ENCODE measurements at places on chromosomes 12 and 14. TPM values are rescaled to one million over a fixed set of nuclear protein-coding genes. Genes with fewer than 3 reads are reported as not detected.
A peak's percentile ranks its signal among the peaks of the same experiment; 100 is the strongest.

GRCh38 chr14:38404616-38405015 lies 148.7 kb upstream of the CLEC14A start:
- DNase-seq: no peak

DNA sequence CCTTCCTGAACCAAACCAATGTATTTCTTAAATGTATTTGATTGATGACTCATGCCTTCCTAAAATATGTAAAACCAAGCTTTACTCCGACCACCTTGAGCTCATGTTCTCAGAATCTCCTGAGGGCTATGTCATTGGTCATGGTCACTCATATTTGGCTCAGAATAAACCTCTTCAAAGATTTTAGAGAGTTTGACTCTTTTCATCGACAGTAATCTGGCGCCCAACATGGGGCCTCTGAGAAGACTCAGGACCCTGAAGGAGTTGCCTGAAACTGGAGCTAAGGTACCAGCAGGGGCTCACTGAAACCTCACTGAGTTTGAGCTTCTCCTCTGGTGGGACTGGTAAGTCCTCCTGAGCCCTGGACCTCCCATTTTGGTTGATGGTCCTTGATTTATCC lies 17.2 kb upstream of the PSMC1 start:
- no peak for DNase-seq

DNA sequence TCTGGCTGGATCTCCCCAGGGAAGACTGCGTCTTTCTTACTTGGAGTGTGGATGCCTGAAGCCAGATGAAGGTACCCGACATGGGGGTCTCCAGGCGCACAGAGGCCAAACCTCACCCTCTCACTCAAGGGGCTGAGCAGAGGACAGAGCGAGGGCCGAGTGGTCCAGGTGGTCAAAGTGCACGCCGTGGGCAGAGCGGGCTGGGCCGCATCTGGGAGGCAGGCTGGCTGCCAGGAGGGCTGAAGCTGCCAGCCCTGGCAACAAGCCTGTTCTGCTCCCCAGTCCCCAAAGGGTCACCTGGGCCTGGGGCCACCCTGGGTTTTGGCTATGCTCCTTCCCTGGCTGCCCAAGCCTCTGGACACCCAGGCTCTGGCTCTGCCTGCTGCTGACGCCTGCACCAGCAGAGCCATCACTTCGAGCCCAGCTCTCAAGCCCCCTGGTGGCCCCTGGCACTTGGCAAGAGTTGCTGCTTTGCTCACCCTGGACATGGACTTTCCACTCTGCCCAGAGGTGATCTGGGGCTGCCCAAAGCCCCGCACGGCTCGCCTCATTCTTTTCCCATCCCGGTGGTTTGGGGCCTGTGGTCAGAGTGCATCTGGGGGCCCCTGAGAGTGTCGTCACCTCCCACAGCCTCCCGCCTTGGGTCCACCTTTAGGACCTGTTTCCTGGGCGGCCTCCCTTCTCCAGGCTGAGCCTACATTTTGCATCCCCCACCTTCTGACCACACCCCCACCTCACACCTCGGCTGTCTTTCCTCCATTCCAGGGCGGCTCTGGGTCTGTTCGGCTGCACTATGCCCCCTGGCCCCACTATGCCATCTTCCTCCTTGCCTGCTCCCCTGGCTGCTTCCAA lies 2.8 kb downstream of the ADSS1 start:
- no peak for DNase-seq

GRCh38 chr12:3236345-3237187 lies 159.4 kb downstream of the TSPAN9 start:
- DNase-seq: no peak

DNA sequence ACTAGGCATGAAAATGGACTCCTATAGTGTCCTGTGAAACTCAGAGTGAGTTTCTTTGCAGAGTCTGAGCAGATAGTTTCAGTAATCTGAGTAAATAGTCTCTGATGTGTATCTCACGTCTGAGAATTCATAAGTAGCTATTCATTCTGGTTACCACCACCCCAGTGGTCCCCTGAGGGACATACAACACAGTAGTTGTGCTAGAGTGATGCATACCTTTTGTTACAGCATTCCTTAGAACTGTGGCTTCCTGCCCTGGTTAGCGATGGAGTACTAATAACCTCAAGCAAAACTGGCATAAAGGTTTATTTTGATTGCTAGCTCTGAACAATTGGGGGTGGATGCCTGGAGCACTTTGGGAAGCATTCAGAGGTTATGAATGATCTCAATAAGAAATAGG lies 114.7 kb downstream of the DAAM1 start:
- DNase-seq: no peak

DNA sequence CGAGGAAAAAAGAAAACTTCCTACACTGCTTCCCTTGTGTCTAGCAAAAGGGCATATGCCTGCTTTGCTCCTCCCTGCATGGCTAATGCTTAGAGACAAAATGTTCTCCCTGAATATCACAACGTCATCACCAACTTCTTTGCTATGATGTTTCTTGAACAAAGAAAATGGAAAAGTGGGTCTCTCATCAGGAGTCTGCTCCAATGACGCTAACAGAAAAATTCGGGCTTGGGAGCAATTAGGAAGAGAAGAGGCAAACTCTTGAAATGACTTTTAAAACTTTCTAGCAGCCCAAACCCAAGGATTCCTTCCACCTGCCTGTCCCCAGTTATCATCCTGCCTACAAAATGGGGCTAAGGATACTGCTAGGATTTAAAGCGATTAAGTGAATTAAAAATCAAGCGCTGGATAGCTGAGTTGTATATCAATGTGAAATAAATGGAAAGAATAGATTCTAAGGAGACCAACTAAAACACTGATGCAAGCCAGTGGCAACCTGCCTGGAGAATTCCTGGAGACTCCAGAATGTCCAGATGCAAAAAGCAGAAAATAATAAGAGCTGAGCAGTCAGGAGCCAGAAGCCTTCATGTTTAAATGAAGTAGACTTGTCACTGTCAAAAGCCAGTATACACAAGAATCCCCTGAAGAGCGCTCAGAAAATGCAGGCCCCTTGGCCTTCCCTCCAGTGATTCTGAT lies 183.8 kb downstream of the DPF3 start:
- peak; percentile 82 for DNase-seq

DNA sequence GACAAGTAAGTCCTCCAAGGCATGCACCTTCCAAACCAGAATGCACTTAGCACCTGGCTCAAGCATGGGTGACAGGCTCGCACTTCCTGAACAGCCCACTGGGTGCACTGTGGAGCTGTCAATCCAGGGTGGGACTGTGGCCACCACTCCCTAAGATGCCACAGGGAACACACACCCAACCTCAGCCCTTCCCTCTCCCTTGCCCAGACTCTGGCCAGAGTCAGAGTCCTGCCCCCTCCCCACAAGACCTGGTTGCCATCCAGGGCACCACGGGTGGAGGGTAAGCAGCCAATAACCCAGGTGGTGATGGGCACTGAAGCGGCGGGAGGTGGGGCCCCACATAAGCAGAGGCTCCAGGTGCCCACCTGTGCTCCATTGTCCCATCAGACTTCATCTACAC lies 160.6 kb downstream of the MYRFL start:
- DNase-seq: no peak

GRCh38 chr12:116160231-116160630 lies 117.3 kb downstream of the MED13L start:
- no peak for DNase-seq

- no peak for DNase-seq
Observed at GRCh38 chr14:87615822-87616679, 376.9 kb downstream of the GALC start.

GRCh38 chr14:63910583-63911363 lies 58.0 kb downstream of the SYNE2 start:
- DNase-seq: no peak

DNA sequence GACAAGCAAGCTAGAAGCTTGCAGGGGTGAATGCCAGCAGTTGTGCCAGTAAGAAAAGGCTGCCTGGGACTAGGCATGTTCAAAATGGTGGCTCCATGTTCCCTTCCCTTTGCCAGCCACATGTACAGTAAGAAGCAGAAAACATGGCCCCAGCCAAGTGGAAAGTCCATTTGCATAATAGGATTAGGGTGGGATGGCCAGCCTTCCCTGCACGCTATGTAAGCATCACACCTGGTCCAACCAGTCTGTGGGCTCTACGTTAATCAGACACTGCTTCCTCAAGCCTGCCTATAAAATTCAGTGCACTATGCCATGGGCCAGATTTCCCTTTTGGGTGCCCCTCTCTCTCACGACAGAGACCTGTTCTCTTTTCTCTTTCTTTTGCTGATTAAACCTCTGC lies 288.4 kb downstream of the GXYLT1 start:
- no peak for DNase-seq

- DNase-seq: no peak
Observed at GRCh38 chr14:69710378-69710777, 56.6 kb upstream of the SRSF5 start.

DNA sequence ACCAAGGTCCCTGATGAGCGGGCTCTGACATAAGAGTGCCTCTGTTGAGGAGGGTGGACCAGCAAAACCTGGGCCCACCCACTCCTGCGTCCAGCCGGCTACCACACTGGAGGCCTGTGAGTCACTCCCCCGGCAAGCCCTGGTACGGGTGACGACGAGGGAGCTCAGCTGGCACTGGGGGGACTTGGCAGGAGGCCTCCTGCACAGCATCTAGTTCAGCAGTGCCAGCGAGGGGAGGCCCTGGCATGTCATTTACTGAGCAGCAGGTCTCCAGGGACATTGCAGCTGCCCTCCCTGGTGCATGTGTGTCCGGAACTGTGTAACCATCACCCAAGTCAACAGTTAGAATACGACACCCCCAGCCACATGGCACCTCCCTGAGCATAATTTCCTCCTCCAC lies 24.4 kb downstream of the CD9 start:
- no peak for DNase-seq

DNA sequence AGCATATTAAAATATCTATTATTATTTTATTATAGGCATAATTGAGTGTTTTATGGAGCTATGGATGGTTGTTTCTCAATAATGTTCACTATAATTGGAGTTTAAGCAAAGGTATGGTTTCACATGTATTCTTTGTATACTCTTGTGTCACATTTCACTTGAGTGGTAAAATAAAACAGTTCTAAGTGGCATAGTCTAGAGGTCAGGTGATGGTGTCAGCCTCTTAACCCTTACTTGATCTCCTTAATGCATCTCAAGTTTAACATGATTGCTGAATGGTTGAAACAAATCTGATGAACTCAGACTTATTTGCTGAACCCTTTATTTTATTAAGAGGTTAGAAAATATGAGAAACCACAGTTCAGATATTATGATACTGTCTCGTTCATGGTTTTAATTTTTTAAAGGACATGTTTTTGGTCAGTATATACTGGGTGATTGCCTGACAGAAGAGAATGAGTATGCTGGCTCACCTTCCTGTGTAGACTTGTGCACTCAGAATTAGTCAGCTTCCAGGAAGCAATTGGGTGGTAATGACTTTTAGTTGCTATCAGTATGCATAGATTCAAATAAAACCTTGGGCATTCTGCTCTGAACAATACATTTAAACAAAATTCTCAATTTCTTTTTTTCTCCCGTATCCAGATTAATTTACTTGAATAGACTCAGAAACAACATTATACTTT lies 464.6 kb downstream of the PCNX1 start:
- DNase-seq: no peak

DNA sequence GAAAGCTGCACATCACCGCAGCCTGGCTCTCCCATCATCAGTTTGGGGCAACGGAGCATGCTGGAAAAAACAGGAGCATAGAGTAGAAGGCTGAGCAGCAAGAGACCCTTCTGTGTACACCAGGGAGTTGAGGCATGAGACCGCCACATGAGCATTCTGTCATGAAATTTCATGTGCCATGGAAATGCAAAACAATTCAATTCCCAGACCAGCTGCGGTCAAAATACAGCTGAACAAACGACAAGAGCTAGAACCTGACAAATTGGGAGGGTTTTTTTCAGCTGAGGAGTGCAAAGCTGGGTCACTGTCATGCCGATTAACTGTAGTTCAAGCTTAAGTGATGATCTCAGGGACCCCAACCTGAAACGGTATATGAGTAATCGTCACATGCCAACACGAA lies 37.1 kb downstream of the TMEM30B start:
- DNase-seq: no peak

GRCh38 chr14:77559381-77559780 lies 57.1 kb downstream of the SPTLC2 start:
- no peak for DNase-seq

DNA sequence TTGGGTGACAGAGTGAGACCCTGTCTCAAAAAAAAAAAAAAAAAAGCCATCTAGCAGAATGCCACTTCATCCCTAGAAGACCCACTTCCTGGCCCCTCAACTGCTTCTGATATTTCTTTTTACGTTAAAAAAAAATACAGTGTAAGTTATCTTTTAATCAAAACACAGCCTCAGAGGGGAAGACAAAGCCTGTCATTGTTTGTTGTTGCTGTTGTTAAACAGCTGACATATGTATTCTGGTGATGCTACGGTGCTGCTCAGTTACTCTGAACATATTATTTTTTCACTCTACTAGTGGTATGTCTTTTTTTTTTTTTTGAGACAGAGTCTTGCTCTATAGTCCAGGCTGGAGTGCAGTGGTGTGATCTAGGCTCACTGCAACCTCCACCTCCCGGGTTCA lies 75.4 kb downstream of the PAPLN start:
- no peak for DNase-seq

DNA sequence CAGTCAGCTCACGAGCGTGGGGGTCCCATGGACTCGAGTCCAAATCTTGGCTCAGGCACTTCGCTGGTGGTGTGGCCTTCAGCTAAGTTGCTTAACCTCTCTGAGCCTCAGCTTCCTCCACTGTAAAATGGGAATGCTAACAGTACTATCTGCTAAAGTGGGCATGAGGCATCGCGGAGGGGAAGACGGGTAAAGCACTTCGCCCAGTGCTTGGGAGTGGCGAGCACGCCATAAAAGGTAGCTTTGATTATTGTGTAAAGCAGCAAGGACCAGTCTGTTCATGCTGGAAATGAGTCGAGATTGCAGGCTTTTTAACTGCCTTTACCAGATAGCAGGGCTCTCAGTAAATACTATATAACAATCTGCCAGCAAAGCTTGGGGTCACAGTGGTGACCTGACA lies 24.5 kb downstream of the HRK start:
- no peak for DNase-seq

APOLD1 gene
- polyA plus RNA-seq: 7.3 TPM

CARMIL3 gene
- polyA plus RNA-seq: 0.18 TPM

HOXC12 gene
- polyA plus RNA-seq: not detected

PTPN21 gene
- polyA plus RNA-seq: 57.3 TPM

MMP19 gene
- polyA plus RNA-seq: 2.7 TPM

RACGAP1 gene
- 20.7 TPM for polyA plus RNA-seq

CLEC9A gene
- 0.37 TPM for polyA plus RNA-seq

TMEM253 gene
- 0.62 TPM for polyA plus RNA-seq

VASH1 gene
- 45.7 TPM for polyA plus RNA-seq

LBHD2 gene
- not detected for polyA plus RNA-seq

TAS2R42 gene
- polyA plus RNA-seq: not detected

TEX52 gene
- polyA plus RNA-seq: 1.2 TPM

All from forelimb muscle (tissue), 1 donor.